ENCODE measurements at places on chromosomes 6 and 20.

DNA sequence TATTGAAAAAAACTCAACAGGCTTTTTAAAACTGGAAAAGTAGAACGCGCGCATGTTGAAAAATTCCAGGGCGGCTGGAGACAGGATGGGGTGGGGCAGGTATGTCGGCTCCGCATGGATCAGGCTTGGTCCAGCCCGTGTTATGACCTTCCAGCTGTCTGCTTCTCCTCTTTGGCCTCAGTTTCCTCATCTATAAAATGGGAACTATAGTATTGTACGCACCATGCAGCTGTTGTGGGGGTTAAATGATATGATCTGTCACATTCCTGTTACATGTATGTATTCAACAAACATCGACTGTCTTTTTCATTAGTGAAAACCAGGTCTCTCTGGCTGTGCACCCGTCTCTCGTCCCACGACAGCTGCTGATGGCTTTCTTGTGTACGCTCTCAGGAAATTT lies 18.8 kb downstream of the PHACTR3 start:
- DNase-seq, result no peak
- no peaks in the 10 kb centered on the region for H3K4me1 ChIP-seq
- no peaks in the 10 kb centered on the region for H3K36me3 ChIP-seq
- no peak overlapping the region for H3K27ac ChIP-seq
- no peaks in the 10 kb centered on the region for H3K27me3 ChIP-seq
- no peak overlapping the region for H3K4me3 ChIP-seq

GRCh38 chr6:71238351-71238750 lies 50.3 kb upstream of the OGFRL1 start:
- no peak overlapping the region for H3K4me3 ChIP-seq
- peaks cover 16% of the 10 kb centered on the region for H3K27me3 ChIP-seq
- no peaks in the 10 kb centered on the region for H3K36me3 ChIP-seq
- DNase-seq, result no peak

DNA sequence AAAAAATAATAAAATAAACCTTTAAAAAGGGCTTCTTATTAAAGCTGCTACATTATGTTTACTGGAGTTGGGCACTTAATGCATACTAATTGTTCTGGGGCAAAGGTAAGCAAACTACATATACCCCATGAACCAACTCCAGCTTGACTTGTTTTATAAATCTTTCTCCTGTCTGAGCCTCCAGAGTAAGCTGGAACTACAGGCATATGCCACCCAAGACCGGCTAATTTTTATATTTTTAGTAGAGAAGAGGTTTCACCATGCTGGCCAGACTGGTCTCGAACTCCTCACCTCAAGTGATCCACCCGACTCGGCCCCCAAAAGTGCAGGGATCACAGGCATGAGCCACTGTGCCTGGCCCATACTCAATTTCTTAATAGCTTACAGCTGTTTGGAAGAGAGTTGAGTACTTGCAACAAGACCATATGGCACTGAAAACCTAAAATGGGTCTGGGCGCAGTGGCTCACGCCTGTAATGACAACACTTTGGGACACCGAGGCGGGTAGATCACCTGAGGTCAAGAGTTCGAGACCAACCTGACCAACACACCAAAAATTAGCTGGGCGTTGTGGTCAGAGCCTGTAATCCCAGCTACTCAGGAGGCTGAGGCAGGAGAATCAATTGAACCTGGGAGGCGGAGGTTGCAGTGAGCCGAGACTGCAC lies 19.9 kb downstream of the ROMO1 start:
- H3K27me3 ChIP-seq, result no peaks in the 10 kb centered on the region
- H3K27ac ChIP-seq, result no peak overlapping the region
- H3K4me3 ChIP-seq, result no peak overlapping the region
- no peak for DNase-seq

- H3K4me3 ChIP-seq, result no peak overlapping the region
- H3K27ac ChIP-seq, result no peak overlapping the region
- no peaks in the 10 kb centered on the region for H3K27me3 ChIP-seq
- no peaks in the 10 kb centered on the region for H3K4me1 ChIP-seq
- DNase-seq, result no peak
- H3K36me3 ChIP-seq, result no peaks in the 10 kb centered on the region
Measured at GRCh38 chr6:78482801-78483552, 384.4 kb upstream of the IRAK1BP1 start.

GRCh38 chr6:3671382-3671781 lies 80.1 kb downstream of the PXDC1 start:
- H3K27me3 ChIP-seq, result peaks cover 6% of the 10 kb centered on the region
- no peak overlapping the region for H3K27ac ChIP-seq
- no peaks in the 10 kb centered on the region for H3K4me1 ChIP-seq
- no peak overlapping the region for H3K4me3 ChIP-seq
- DNase-seq, result no peak

DNA sequence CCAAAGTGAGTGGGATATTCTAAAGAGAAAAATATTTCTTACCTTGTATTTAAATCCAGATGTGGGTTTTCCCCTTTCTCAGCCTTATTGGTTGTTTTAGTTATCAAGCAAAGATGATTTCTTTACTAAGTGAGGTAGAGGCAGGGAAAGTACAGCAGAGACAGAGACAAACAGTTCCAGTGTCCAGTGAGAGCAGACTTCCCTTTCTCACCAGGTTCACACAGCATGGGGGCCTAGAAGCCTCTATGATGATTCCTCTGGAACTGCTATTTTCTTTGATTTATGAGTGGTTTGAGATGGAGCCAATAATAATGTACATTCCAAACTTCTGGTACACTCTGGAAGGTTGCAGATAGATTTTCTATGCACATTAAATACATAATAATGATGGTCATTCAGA lies 234.0 kb upstream of the MARCKS start:
- no peaks in the 10 kb centered on the region for H3K4me1 ChIP-seq
- H3K27me3 ChIP-seq, result no peaks in the 10 kb centered on the region
- H3K4me3 ChIP-seq, result no peak overlapping the region
- peaks cover 2% of the 10 kb centered on the region for H3K36me3 ChIP-seq
- no peak for DNase-seq
- H3K27ac ChIP-seq, result no peak overlapping the region

DNA sequence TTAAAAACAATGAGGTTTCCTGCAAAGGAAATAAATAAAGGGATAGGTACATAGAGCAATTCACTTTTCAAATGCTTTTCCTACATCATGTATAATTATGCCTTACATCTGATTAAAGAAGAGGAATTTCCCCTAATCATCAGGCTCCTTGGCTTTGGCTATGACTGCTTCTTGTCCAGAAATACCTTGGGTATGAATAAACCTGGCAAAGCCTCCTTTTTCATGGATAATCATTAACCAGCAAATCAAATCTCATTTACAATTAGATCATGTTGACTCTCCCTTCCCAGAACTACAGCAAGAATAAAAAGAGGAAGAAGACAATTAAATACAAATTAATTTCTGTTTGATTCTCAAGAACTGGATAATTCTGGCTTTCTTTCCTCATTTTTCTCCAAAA lies 58.0 kb upstream of the CD2AP start:
- no peak for DNase-seq
- H3K4me3 ChIP-seq, result no peak overlapping the region
- no peak overlapping the region for H3K27ac ChIP-seq
- peaks cover 3% of the 10 kb centered on the region for H3K36me3 ChIP-seq
- peaks cover 9% of the 10 kb centered on the region for H3K4me1 ChIP-seq
- peaks cover 17% of the 10 kb centered on the region for H3K27me3 ChIP-seq

GRCh38 chr6:170262489-170263088 lies 28.3 kb downstream of the DLL1 start:
- H3K27me3 ChIP-seq, result peaks cover 40% of the 10 kb centered on the region
- H3K27ac ChIP-seq, result no peak overlapping the region
- H3K4me3 ChIP-seq, result no peak overlapping the region
- DNase-seq, result no peak

GRCh38 chr6:122678841-122679240 lies 68.6 kb downstream of the PKIB start:
- H3K4me3 ChIP-seq, result no peak overlapping the region
- no peak for DNase-seq
- no peak overlapping the region for H3K27ac ChIP-seq
- H3K36me3 ChIP-seq, result no peaks in the 10 kb centered on the region

GRCh38 chr6:33279971-33280511 lies 3.1 kb downstream of the B3GALT4 start:
- H3K36me3 ChIP-seq, result peaks cover 32% of the 10 kb centered on the region
- no peak overlapping the region for H3K4me3 ChIP-seq
- peak overlapping the region; percentile 65 for H3K27ac ChIP-seq
- no peaks in the 10 kb centered on the region for H3K27me3 ChIP-seq
- no peak for DNase-seq

GRCh38 chr6:151442371-151442770 lies 9.6 kb downstream of the RMND1 start:
- H3K27ac ChIP-seq, result no peak overlapping the region
- no peaks in the 10 kb centered on the region for H3K27me3 ChIP-seq
- H3K36me3 ChIP-seq, result peaks cover 9% of the 10 kb centered on the region

GRCh38 chr6:14875481-14876063 lies 370.3 kb upstream of the JARID2 start:
- no peaks in the 10 kb centered on the region for H3K27me3 ChIP-seq
- H3K27ac ChIP-seq, result peak overlapping the region; percentile 98
- H3K4me3 ChIP-seq, result peak overlapping the region; percentile 23

GRCh38 chr6:168131464-168132415 lies 52.7 kb upstream of the FRMD1 start:
- no peak overlapping the region for H3K4me3 ChIP-seq
- H3K27me3 ChIP-seq, result no peaks in the 10 kb centered on the region
- H3K27ac ChIP-seq, result no peak overlapping the region
- DNase-seq, result no peak

- no peaks in the 10 kb centered on the region for H3K4me1 ChIP-seq
- H3K4me3 ChIP-seq, result no peak overlapping the region
- peaks cover 4% of the 10 kb centered on the region for H3K36me3 ChIP-seq
- no peak for DNase-seq
- peaks cover 14% of the 10 kb centered on the region for H3K27me3 ChIP-seq
Measured at GRCh38 chr6:134491477-134491876, 173.6 kb upstream of the SGK1 start.

DNA sequence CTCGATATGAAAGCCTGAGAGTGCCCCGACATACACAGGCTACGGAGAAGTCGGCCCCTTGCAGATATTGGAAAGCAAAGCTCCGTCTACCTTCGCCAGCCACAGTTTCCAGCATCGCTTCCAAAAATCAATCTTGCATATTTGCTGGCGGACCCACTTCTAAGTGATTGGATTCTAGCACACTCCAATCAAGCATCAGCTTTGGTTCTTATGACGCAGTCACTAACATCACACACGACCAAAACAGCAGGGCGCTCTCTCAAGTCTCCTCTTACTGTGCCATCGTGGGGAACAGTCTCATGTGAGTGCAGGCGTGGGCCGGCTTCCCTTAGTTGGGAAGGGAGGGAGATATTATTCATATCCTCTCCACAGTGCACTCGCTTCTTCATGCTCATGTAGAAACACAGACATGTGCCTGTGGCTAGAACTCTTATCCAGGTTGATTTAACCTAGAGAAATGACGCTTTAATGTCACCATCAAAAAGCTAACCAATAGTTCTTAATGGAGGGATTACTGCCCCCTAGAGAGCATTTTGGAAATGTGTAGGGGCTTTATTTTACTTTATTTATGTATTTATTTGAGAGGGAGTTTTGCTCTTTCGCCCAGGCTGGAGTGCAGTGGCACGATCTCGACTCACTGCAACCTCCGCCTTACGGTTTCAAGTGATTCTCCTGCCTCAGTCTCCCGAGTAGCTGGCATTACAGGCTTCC lies 229.8 kb downstream of the SOD2 start:
- H3K4me1 ChIP-seq, result no peaks in the 10 kb centered on the region
- peaks cover 11% of the 10 kb centered on the region for H3K27me3 ChIP-seq
- no peak overlapping the region for H3K4me3 ChIP-seq
- H3K27ac ChIP-seq, result no peak overlapping the region

DNA sequence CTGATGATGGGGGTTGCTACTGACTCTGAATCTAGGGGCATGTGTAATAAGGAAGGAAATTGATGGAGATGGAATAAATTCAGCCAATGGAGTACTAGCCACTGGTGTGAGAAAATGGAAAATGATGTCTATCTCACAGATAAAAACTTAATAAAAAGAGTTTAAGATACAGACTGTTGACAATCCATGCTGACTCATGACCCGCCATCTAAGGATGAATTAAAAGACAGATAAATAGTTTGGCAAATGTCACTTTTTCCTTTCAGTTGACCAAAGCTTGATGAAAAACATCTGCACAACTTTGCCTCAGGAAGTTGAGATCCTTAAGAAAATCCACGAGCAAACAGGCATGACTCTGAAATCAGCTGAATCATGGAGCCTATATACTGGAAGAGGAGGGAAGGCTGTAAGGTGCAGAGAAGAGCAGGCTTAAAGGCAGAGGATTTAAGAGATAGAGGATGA lies 82.6 kb upstream of the BMP5 start:
- H3K27me3 ChIP-seq, result no peaks in the 10 kb centered on the region
- no peak for DNase-seq
- H3K4me1 ChIP-seq, result no peaks in the 10 kb centered on the region
- no peaks in the 10 kb centered on the region for H3K36me3 ChIP-seq
- no peak overlapping the region for H3K4me3 ChIP-seq

DNA sequence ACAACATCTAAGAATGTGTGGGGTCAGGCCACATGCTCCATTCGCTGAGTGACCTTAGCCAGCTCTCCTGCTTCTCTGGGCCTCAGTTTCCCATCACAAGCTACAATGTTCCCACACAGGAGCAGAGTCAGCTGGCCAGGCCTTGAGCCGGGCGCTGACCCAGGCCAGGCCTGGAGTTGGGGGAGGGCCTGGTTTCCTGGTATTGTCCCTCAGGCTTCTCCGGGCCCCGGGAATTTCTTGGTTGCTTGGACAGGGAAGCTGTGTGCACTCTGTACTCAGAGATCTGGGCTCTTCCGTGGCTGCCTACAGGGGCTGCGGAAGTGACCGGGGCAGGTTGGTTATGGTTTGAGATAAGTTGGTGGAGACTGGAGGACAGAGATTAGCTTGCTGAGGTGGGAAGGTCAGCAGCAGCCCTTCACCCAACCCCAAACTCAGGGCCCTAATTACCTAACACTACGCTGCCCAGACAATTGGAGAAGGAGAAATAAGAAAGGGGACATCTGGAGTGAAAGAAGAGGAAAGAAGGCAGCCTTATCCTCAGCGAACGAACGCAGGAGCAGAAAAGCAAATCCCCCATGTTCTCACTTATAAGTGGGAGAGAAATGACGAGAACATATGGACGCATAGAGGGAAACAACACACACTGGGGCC lies 6.2 kb downstream of the TGM2 start:
- no peak overlapping the region for H3K4me3 ChIP-seq
- peaks cover 8% of the 10 kb centered on the region for H3K27me3 ChIP-seq
- H3K4me1 ChIP-seq, result no peaks in the 10 kb centered on the region
- DNase-seq, result no peak
